Activated CD8-positive, alpha-beta memory T cell treated with anti-CD3 and anti-CD28 coated beads, Interleukin-2, amount 50 U/mL, for 4 hours (primary cell): ENCODE measurements at places on chromosomes 6 and 20.

GRCh38 chr20:58633161-58634053 lies 17.7 kb upstream of the STX16 start:
- no peak for DNase-seq

- DNase-seq, result no peak
Observed at GRCh38 chr6:165848086-165848426, 185.0 kb upstream of the PDE10A start.

GRCh38 chr20:31838646-31839292 lies 6.6 kb downstream of the FOXS1 start:
- no peak for DNase-seq

GRCh38 chr20:52340036-52340634 lies 148.6 kb upstream of the ZFP64 start:
- no peak for DNase-seq

DNA sequence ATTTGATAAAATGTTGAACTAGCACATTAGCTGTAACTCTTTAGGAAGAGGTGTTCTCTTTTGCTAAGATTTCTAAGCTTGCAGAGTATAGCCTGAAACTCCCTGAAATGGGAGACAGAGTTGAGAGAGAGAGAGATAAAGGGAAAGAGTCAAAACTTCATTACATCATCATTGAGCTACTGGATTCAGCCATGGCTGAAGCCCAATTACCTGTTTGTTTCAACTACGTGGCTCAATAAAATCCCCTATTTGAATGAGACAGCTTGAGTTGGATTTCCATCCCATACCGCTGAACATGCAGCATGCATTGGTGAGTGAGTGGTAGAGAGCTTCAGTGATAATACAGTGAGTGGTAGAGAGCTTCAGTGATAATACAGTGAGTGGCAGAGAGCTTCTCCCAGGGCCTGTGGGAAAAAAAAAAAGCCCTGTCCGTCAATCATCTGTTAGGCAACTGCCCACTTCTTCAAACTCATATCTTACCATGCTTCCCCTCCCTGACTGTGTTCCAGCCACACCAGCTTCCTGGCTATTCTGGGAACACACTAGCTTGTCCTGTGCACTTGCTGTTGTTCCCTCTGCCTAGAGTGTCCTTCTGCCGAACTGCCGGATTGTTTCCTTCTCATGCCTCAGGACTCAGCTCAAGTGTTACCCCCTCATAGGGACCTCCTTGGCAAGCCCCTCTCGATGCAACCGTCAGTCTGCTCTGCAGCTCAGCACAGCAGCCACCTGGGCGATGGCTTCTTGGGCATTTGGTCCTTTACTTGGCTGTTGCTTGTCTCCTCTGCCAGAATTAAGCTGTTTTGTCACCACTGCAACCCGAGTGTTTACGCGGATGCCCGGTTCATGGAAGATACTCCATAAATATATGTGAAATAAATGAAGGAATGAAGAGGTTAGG lies 91.3 kb upstream of the EYA2 start:
- DNase-seq, result no peak

DNA sequence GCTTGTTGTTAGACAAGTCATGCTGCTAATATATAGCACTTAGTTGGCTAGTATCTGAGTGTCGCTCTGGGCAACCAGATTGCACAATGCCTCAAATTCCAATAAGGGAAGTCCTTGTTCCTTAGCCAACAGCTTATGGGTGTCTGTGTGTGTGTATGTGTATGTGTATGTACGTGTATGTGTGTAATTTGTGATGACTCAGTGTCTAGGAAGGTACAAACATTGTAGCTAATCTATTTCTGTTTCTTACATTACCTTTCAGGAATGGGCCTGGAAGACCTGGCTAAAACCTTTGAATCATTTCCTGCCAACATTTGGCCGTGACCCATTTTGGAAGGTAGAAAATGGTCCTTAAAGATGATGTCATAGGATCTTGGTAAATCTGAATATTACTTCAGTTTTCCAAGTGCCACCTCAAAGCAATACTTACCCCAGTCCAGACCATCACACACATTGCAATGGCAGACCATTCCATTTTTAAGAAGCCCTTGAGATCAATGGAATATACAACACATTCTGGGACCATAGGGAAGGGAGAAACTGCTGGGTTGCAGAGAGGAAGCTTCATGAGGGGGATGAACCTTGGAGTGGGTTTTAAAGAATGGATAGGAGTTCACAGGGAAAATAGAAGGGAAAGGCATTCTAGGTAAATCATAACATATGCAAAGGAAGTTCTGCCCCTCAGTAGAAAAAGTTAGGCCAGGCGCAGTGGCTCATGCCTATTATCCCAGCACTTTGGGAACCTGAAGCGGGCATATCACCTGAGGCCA lies 25.1 kb downstream of the NEDD9 start:
- no peak for DNase-seq

GRCh38 chr6:134851548-134851947 lies 98.4 kb downstream of the ALDH8A1 start:
- no peak for DNase-seq

DNA sequence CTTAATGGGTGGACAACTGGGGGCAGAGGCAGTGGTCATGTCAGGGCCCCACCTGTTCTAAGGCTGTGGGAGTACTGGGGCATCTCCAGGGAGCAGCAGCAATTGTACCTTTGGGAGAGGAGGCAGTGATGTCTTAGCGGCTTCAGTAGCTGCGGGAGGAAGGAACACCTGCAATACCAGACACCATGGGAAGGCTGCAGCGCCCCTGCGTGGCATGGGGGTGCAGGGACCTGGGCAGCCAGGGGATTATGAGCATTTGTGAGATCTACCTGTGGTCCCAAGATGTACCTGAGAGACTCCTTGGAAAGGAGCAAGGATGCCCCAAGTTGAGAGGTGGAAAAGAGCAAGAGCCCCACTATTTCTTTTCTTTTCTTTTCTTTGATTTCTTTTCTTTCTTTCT lies 112.1 kb upstream of the GPR6 start:
- DNase-seq, result no peak

GRCh38 chr20:1371202-1371782 lies 21.6 kb downstream of the FKBP1A start:
- no peak for DNase-seq

DNA sequence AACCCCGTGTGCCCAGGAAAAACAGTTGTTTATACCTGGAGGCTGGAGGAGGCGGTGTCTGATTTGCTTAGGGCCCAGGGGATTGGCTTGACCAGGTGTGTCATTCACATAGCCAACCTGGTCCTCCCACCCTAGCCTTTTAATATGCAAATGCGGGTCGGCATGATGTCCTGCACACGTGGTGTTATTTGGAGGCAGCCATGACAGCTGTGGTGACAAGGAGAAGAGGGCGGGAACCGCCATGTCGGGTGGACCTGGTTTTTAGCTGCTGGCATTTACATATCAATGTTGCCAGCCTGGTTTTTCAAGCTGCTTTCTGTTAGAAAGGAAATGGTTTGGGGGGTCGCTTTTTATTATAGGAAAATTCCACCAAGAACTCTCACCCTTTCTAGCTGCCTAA lies 291.4 kb upstream of the QKI start:
- no peak for DNase-seq

DNA sequence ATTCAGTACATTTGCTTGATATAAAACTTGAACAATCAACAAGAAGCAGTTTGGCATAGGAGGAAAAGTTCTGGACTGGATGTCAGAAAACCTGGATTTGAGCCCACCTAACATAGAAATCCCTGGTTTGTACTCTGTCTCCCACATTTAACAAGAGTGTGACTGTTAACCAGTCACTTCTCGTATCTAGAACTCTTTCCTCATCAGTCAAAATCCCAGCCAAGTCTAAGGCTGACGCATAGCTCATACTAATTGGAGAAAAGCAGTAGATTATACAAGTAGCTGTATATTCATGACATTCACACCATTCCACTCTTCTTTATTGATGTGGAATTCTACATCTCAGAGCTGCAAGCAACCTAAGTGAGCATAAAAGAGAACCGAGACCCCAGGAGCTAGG lies 222.7 kb downstream of the PHACTR1 start:
- no peak for DNase-seq

DNA sequence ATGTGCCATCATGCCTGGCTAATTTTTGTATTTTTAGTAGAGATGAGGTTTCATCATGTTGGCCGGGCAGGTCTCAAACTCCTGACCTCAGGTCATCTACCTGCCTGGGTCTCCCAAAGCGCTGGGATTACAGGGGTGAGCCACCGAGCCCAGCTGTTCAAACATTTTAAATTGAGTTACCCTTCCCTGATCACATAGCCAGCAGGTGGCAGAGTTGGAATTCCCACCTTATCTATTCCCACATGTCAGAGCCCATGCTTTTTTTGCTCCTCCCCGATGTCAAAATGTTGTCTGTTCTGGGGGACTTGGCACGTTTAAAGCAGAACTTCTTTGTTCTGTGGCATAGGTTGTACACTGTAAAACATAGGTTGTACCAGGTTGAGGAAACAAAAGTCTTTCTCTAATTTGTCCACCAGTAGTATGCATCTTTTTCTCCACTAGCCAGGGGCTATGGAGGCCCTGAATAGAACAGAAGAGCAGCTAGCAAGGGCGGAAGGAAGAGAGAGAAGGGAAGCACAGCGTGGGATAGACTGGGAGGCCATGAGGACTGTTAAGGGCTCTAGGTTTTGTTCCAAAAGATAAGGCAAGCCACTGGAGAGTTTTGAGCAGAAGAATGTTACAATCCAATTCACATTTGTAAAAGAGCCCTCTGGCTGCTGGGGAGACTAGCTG lies 7.3 kb upstream of the LBP start:
- no peak for DNase-seq

DNA sequence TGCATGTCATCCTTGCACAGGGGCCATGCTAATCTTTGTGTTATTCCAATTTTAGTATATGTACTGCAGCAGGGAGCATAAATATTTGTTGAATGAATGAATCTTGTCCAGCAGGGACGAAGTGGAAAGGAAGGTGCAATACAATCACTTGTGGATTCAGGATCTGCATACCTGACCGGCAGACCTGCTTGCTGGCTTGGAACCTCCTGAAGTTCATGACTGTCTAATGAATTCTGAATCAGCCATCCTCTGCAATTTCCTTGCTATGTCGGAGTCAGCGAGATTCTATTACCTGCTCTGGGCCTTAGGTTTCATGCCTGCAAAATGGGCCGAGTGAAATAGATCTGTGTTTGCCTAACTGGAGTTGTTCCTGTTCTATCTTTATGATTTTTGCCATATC lies 17.4 kb upstream of the NCOA3 start:
- no peak for DNase-seq

- no peak for DNase-seq
Observed at GRCh38 chr6:17450397-17450796, 57.0 kb downstream of the CAP2 start.

GRCh38 chr20:60786686-60787217 lies 465.3 kb upstream of the CDH4 start:
- no peak for DNase-seq

DNA sequence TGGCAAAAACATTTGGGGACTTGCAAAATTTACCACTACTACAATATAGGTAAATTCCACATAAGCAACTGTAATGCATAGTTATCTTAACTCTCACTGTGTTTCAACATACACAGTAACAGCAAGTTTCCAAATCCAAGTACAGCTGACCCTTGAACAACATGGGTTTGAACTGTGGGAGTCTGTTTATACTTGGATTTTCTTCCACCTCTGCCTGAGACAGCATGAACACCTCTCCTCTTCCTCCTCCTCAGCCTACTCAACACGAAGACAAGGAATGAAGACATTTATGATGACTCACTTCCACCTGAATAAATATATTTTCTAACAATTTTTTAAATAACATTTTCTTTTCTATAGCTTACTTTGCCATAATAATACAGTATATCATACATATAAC lies 25.6 kb downstream of the MAN1A1 start:
- DNase-seq, result no peak

- no peak for DNase-seq
Observed at GRCh38 chr20:3775457-3776108, 5.7 kb downstream of the SPEF1 start.

DNA sequence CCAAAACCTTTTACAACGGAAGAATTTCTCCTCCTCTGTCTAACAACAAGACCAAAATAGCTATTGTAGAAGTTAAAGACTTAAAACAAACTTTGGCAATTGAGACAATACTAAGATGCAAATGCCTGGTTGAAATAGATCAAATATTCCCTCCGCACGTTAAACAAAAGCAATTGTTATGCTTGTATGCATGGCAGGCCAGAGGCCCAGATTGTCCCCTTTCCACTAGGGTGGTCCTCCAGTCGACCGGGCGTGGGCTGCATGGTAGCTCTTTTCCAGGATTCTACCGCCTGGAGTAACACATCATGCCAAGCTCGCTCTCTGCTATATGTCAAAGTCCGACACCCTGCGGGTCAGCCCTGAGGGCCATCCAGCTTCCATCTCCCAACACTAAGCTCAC lies 234.7 kb downstream of the RNGTT start:
- DNase-seq, result no peak

DNA sequence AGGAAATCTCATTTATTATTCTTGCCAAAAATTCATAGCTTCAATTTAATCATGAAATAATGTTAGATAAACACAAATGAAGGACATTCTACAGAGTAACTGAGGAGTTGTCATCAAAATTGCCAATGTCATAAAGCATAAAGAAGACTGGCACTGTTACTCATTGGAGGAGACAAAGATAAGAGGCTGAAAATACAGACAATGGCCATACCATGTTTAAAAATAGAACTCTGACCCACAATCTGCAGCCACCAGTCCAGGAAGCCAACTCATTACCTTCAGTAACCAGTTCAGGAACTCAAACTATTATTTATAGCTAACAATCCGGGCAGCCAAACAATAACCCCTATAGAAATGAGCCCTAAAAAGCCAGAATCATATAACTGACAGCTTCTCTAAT lies 795.6 kb downstream of the TENT5A start:
- no peak for DNase-seq

DNA sequence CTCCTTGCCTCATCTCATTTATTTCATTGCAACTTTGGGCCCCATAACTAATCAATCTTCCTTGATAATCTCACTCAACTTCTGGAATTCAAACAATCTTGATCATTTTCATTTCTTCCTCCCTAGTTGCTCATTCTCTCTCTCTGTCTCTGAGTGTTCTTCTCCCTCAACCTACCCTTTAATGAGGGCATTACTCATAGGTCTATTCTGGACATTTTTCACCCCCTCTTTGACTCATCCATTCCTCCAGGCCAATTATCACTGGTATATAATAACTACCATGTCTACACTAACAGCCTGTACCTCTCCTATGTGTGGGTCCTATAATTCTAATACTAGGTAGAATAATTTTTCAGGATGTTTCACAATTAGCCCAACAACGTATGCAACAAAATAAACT lies 78.8 kb downstream of the COL21A1 start:
- no peak for DNase-seq

- DNase-seq, result no peak
Observed at GRCh38 chr6:139650941-139651340, 276.5 kb upstream of the CITED2 start.

- DNase-seq, result no peak
Observed at GRCh38 chr20:59159091-59159490, 4.5 kb upstream of the ZNF831 start.

- no peak for DNase-seq
Observed at GRCh38 chr6:98787435-98787834, 46.9 kb upstream of the POU3F2 start.
